ENCODE measurements at places on chromosomes 4 and X.

DNA sequence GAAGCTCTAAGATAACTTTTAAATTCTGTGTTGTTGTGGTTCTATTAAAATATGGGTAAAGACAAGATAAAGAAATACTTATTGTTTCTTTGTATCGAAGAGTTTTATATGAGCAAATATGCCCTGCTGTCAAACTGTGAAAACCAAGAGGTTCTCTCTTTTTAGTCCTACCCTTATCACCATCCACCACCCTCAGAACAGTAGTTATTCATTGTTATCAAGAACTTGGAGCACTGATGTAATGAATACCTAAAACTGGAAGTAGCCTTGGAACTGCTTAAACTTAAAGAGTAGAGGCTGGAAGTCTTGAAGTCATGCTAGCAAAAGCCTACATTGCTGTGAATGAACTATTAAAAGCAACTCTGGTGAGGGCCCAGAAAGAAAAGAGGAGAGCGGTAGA, 9.2 kb downstream of the PIR start:
- no peak for DNase-seq

GRCh38 chr4:68962868-68963267, 11.3 kb upstream of the UGT2A3 start:
- no peak for DNase-seq

GRCh38 chr4:95563638-95564337, 15.0 kb upstream of the UNC5C start:
- DNase-seq: no peak

- no peak for DNase-seq
Measured at GRCh38 chr4:76600447-76600846, 165.4 kb downstream of the SHROOM3 start.

GRCh38 chr4:169925678-169926077, 100.5 kb downstream of the MFAP3L start:
- no peak for DNase-seq

- DNase-seq: peak; percentile 49
Measured at GRCh38 chr4:53055274-53055673, 193.2 kb downstream of the RASL11B start.

DNA sequence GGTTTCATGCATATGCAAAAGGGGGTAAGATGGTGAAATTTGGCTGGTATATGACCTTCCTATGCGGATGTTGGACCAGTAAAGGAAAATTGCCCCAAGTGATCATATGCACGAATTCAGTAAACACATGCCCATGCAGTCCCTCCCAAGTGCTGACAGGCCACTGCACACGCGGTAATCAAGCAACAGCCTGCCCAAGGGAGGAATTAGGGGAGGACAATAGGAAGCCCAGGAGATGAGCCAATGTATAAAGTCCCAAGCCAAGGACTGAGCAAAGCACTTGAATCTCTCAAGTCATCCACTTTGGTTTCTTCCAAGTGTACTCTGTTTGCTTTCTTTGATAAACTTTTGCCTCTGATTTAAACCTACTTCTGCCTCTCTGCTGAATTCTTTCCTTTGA, 21.1 kb downstream of the MAGEB16 start:
- no peak for DNase-seq

GRCh38 chrX:112714357-112714918, 34.7 kb upstream of the LHFPL1 start:
- DNase-seq: no peak

GRCh38 chrX:91122151-91122694, 312.4 kb upstream of the PABPC5 start:
- no peak for DNase-seq

DNA sequence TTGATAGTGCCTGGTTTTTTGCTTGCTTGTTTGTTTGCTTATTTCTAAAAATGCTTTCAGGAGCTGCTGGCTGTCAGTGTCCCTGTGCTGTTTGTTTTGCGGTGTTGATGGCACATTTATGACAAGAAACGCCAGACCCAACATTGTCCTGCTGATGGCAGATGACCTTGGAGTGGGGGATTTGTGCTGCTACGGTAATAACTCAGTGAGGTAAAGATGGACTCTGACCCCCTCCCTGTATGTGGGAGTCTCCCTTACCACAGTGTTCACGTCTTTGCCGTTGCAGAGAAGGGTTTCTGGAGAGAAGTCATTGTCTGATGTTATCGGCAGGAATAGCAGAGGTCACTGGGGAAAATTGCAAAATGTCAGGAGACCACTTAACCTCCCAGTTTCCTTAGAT, at the start of gene ARSH:
TSS of gene ARSH (plus strand) at position 52 of the 400 bp plus-strand sequence. CDS start at position 119, 67 bp downstream.
- DNase-seq: no peak

DNA sequence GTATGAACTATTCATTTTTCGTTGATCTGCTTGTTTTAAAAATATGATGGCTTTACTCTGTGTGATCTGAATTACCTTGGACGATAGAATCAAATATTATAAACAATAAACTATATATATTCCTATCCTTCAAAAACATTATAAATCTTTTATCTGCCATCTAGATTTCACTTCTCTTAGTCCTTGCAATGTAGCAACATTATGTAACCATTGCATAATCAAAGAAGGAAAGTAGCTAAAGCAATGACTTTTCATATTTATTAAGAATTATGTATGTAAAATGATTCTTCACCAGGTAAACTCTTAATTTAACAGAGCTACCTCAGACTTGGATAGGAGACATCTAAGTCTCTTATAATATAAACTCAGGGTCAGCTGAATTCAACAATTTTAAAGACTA, 210.5 kb downstream of the ADAMTS3 start:
- DNase-seq: no peak

- DNase-seq: no peak
Measured at GRCh38 chr4:72320223-72320948, 248.6 kb downstream of the ADAMTS3 start.

GRCh38 chr4:48334900-48335384, 6.4 kb upstream of the SLAIN2 start:
- DNase-seq: no peak

DNA sequence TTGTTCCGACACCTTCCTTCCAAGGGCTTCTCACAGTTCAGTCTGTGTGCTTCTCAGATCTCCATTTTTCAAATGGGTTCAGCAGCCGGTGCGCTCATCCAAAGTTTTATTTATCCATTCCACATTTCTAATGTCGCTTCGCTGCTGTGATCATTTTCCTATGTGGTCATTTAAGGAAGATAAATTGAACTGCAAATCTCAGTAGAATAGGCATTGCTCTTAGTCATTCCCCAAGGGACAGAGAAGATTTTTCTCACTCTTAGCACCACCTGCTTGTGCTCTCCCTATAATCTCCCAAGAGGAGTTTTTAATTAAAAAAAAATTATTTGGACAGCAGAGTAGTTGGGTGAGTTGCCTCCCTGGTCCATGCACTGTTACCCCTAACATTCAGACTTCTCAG, 278.9 kb upstream of the GATB start:
- no peak for DNase-seq

- no peak for DNase-seq
Measured at GRCh38 chr4:103067841-103068547, 8.6 kb downstream of the SLC9B2 start.

- no peak for DNase-seq
Measured at GRCh38 chr4:186400676-186401075, 134.7 kb downstream of the F11 start.

- DNase-seq: no peak
Measured at GRCh38 chr4:6178757-6179156, 21.6 kb downstream of the JAKMIP1 start.

DNA sequence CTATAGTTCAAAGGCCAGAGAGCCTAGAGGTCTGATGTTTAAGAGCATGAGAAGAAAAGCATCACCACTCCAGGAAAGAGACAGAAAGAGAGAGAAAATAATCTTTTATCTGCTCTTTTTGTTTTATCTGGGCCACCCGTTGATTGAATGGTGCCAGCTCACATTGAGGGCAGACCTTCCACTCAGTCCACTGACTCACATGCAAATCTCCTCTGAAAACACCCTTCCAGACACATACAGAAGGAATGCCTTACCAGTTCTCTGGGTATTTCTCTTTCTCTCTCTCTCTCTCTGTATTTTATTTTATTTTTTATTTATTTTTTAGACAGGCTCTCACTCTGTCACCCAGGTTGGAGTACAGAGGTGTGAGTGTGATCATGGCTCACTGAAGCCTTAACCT, 252.5 kb downstream of the DTHD1 start:
- DNase-seq: no peak

GRCh38 chr4:173195109-173195508, 26.5 kb downstream of the GALNT7 start:
- no peak for DNase-seq

DNA sequence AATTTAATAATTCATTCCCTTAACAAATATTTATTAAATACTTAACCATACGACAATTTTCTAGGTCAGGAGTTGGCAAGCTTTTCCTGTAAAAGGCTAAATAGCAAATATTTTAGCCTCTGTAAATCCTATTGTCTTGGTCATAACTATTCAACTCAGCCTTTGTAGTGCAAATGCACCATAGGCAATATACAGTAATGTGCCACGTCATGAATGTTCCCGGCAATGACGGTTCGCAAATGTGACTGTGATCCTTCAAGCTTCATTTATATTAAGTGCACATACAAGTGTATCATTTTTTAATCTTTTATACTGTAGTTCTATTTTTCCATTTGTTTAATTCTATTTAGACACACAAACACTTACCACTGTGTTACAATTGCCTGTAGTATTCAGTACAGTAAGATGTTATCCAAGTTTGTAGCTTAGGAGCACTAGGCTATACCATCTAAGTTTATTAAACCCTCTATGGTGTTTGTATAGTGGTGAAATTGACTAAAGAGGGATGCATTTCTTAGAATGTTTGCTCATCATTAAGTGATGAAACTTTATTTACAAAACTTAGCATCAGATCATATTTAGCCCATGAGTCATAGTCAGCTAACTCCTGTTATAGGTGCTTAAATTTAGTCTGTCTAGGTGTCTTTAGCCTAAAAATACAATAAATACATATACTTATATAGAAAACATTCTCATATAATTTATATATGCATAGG, 553.6 kb downstream of the STPG2 start:
- DNase-seq: no peak

GRCh38 chr4:151841107-151841506, 80.3 kb upstream of the GATB start:
- DNase-seq: no peak

- DNase-seq: no peak
Measured at GRCh38 chrX:819684-820083, 189.1 kb downstream of the SHOX start.
